Pancreas (tissue), 10 donors: ENCODE measurements at places on chromosomes 4 and X. TPM values are rescaled to one million over a fixed set of nuclear protein-coding genes. Genes with fewer than 3 reads are reported as not detected.
A peak's percentile ranks its signal among the peaks of the same experiment; 100 is the strongest.

DNA sequence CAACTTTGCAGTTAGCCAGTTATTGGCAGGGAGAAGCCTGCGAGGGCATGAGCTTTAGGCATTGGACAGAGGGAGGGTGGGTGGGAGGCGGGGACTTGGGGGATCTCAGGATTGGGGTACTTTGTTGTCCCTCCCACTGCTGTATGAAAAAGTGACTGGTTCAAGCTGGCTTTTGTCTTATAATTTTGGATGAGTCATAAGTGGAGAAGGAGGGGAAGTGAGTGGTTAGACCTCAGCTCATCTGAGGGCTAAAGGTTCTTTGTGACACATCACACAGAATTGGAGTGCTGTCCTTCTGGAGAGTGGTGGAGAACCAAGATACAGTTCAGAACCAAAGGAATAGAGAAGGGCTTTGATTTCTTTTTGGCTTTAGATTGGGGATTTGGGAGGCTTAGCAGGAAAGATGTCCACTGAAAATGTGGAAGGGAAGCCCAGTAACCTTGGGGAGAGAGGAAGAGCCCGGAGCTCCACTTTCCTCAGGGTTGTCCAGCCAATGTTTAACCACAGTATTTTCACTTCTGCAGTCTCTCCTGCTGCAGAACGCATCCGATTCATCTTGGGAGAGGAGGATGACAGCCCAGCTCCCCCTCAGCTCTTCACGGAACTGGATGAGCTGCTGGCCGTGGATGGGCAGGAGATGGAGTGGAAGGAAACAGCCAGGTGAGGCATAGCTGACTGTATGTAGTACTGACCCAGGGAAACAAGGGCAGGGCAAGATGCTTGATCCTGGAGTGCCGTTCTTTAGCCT, at the start of gene SLC4A4:
Gene SLC4A4 (plus strand): TSS at position 175 of the 748 bp plus-strand sequence.
- no peak for DNase-seq

- DNase-seq: no peak
Measured at GRCh38 chr4:158159718-158160094, 13.1 kb downstream of the GASK1B start.

GRCh38 chr4:78226279-78226678, 169.2 kb downstream of the FRAS1 start:
- no peak for DNase-seq

The SNCA gene
- total RNA-seq: 0.35 TPM

DNA sequence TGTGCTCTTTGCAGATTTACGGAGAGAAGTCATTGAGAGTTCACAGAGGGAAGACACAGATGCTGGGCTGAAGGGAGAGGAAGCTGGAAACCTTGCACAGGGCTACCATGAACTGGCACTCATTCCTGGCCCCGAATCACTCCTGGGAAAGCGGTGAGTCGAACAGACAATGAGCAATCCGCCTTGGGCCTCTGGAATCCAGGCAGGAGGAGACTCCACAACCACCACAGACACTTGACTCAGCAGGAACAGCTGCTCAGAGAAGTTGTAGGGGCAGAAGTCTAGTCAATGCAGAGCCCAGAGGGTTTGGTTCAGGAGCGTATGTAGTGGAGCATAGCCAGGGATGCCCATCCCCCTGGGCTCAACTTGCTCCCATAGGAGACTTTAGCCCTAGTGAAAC, 62.8 kb upstream of the GRIA3 start:
- DNase-seq: no peak

The GLRA2 gene
- not detected for total RNA-seq

GRCh38 chr4:39732728-39733127, 34.8 kb downstream of the UBE2K start:
- no peak for DNase-seq

GRCh38 chr4:122539861-122540465, 80.9 kb downstream of the IL21 start:
- DNase-seq: no peak

GRCh38 chr4:38491854-38492478, 172.0 kb upstream of the KLF3 start:
- no peak for DNase-seq

- DNase-seq: no peak
Measured at GRCh38 chrX:13110433-13111324, 66.3 kb upstream of the FAM9C start.

The TCEAL7 gene
- 1.3 TPM for total RNA-seq

DNA sequence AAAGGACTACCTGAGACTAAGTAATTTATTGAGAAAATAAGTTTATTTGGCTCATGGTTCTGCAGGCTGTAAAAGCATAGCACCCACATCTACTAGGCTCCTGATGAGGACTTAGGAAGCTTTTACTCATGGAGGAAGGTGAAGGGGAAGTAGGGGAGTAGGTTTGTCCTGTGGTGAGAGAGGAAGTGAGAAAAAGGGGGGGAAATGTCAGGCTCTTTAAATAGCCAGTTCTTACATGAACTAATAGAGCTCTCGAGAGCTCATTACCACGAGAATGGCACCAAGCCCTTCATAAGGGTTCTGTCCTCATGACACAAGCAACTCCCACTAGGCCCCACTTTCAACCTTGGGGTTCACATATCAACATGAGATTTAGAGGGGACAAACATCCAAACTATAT, 125.5 kb upstream of the NRK start:
- DNase-seq: no peak

The FAM114A1 gene
- total RNA-seq: 30.9 TPM

DNA sequence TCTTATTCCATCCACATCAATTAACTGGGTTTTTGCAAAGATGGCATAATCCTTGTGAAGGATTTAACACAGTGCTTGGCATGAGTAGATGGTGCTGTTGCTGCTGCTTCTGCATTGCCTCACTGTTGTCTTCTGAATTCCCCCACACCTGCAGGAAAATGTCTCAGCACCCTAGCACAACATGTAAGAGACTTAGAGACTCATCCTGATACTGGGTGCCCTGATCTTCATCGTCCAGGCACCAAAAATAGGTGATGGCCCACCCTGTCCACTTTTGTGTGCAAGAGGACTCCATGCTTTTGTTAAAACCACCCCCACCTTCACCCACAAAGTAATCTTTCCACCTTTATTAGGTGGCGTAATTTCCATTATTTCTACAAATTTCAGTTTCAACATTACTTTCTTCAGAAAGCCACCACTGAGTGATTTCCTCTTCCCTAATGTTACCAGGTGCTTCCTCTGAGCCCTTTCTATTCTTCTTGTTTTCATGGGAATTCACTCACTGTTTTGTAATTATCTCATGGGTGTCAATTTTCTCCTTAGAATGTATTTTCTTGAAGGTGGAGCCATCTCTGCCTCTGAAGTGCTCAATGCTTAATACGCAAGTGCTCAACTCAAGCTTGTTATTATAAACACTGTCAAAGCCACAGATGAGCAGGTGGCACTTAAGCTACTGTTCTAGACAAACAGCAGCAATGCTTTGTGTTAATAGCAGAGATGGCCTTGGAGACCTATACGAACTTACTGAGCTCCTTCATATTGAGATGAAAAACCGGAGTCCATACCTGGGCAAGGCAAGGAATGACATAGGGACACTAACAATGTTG, 89.5 kb downstream of the HS3ST1 start:
- DNase-seq: no peak

GRCh38 chr4:2790583-2791517, 2.0 kb upstream of the SH3BP2 start:
- peak; percentile 56 for DNase-seq

GRCh38 chr4:20352163-20352431, 100.4 kb downstream of the SLIT2 start:
- no peak for DNase-seq
